Activated T-cell treated with anti-CD3 and anti-CD28 coated beads, Interleukin-2, amount 50 U/mL, for 4 hours (primary cell): ENCODE measurements at places on chromosomes 6 and 20. TPM values are rescaled to one million over a fixed set of nuclear protein-coding genes. Genes with fewer than 3 reads are reported as not detected.

The IL20RA gene
- total RNA-seq: 0.05 TPM

The CYP39A1 gene
- not detected for total RNA-seq

The CALHM4 gene
- not detected for total RNA-seq

The AKAP12 gene
- 0.79 TPM for total RNA-seq

The GNAS-AS1 gene
- total RNA-seq: 0.40 TPM

The UBR2 gene
- 19.9 TPM for total RNA-seq
